Stimulated activated CD8-positive, alpha-beta memory T cell treated with anti-CD3 and anti-CD28 coated beads, Interleukin-7, amount 100 ng/mL, for 4 hours (primary cell): ENCODE measurements at places on chromosomes 7 and 10.

DNA sequence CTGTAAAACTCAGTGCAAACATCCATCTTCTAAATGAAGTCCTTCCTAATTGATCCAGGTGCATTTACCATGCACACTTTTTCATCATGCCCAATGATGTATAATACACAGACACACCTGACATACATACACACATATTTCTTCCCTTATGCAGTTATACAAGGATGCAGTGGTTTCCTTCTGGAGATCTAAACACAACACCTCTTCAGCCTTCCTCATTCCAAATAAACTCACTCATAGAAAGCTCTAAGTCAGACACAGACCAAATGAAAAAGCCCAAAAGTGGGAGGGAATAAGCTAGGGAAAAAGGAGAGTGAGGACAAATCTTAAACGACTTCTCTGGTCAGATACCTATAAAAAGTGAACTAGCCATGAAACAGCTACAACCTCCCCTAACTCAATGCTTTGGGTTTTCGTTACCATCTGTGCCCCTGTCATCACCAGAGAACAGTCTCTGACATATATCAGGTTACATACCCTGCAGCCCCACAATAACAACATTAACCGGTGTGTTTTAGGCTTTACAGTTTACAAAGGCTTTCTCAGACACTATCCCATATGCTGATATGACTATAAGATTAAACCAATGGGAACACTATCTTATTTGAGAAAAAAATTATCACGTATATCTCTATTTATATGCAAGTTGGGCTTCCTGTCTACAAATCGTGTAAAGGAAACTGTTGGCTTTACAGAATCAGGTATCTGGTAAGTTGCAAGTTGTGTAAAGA lies 675.2 kb downstream of the PHTF2 start:
- no peak for DNase-seq

GRCh38 chr10:86104156-86104555 lies 262.4 kb downstream of the GRID1 start:
- DNase-seq: no peak

- no peak for DNase-seq
These were observed 29.2 kb upstream of the ZNRF2 start for GRCh38 chr7:30255064-30255769.

DNA sequence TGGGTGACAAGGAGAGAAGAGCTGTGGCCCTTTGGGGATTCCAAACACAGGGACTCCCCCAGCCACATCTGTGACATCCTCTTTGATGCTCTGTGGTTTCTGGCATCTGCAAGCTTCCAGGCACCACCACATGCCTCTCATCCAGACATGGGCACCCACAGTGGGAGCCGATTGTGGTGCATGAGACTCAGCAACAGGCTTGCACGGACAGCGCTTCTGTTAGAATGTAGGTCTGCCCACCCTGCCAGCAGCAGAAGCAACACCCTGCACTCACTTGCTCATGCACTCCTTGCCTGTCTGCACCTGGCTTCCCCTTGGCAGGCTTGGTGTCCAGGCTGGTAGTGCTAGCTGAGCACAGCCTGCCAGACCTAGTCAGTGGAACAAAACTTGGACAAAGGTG lies 735.0 kb upstream of the ZWINT start:
- DNase-seq: no peak

DNA sequence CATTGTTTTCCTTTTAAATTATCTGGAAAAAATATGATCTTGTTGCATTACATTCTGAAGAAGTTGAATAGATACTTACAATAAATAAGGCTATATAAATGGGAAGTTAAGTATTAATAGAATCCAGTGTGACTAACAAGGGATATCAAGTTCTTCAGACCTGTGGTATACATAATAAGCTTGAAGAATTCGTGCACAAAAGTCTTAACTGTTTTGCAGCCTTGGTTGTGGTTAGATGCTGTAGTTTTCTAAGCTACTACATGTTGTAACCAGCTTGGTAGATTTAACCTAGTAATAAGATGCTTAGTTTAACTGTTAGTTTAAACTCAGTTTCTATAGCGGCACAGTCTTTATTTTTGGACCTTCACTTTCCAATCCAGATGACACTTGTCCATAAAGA lies 106.2 kb upstream of the GLCCI1 start:
- DNase-seq: no peak

- DNase-seq: no peak
These were observed 46.6 kb downstream of the GLCCI1 start for GRCh38 chr7:8015100-8015745.

- DNase-seq: no peak
These were observed at the start of gene RAPGEF5 for GRCh38 chr7:22356701-22357310. TSS of gene RAPGEF5 (minus strand) at chr7:22357154. CDS start at chr7:22357060, 94 bp downstream.

DNA sequence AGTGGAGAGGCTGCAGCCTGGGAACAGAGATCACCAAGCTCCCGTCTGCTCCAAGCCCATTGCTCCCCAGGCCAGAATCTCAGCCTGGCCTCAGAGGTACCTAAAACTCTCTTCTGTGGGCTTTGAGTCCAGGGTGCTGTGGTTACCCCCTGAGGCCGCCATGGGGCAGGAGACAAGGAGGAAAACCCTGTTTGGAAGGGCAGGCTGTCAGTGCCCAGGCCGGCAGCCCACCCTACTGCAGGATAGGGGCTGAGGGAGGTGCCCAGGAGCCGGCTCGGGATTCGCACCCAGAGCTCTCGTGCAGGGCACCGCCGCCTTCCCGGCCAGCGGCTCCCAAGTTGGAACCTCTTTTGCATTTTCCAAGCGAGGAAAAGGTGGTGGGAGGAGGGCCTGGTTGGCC lies 24.5 kb downstream of the UNCX start:
- no peak for DNase-seq

- DNase-seq: no peak
These were observed 43.8 kb upstream of the CYTH3 start for GRCh38 chr7:6316226-6316625.

- DNase-seq: no peak
These were observed 45.8 kb upstream of the PLEKHA1 start for GRCh38 chr10:122328676-122329075.

DNA sequence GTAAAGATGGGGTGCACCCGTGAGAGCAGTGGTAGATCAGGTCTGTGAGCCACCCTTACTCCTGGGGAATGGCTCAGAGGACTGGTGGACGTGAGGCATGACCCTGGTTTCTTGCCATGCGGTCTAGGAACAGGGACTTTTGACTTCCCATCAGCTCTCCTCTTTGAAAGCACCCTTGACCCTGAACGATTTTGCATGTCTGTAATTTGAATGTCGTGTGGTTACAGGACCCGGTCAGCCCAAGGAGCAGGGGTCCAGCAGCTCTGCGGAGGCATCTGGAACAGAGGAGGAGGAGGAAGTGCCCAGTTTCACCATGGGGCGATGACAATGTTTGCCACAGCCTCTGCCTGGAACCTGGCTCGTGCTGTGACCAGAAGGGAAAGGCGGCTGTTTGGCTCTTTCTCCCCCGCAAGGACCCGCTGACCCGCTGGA lies 8.6 kb upstream of the ORAI2 start:
- DNase-seq: no peak

GRCh38 chr7:477626-478220 lies 41.9 kb downstream of the PDGFA start:
- DNase-seq: no peak

- DNase-seq: no peak
These were observed 125.3 kb downstream of the DYNC1I1 start for GRCh38 chr7:95897557-95898251.

DNA sequence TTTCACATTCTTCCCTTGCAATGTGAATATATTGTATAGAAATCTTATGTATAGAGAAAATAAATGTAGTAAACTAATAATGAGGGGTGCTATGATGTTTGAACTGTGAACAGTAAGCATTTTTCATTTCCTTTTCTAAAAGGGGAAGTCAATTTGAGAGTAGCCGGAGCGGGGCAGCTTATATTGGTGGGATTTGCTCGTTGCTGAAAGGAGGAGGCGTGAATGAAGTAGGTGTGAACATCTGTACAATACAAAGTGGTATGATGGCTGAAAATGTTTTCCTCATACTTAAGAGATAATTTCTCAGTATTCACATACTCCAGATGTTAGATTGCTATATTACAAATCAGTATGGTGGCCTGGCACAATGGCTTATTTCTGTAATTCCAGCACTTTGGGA lies 87.1 kb downstream of the SRI start:
- DNase-seq: no peak

- no peak for DNase-seq
These were observed 954.7 kb upstream of the GHITM start for GRCh38 chr10:83184641-83185040.

GRCh38 chr10:126247446-126247975 lies 140.8 kb downstream of the ADAM12 start:
- no peak for DNase-seq

DNA sequence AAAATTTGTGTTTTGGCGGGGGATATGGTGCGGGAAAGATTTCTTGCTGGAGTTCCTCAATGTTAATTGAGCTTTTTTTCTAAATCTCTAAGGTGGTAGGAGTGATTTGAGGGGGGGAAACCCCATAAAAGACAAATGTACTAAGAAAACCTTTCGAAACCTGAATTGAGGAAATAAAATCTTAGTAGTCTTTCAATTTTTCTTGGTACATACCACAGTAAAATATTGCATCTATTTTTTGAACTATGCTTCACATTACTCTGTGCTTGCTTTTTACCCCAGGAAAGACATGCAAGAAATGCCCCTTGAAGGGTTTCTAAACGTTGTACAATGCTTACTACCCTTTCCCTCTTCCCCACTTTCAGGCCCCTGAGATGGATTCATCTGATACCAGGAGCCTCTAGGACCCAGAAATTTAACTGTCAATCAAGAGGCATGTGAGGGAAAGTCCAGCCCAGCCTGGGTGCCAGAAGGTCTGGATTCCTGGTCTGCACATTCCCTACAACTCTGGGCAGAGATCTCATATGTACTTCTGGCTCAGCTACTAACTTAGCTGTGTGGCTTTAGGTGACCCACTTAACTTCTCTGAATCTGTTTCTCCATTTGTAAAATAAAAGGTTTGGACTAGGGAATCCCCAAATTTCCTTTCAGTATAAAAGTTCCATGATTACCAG lies 5.8 kb upstream of the PDCD4 start:
- no peak for DNase-seq

- no peak for DNase-seq
These were observed 94.5 kb downstream of the KIF20B start for GRCh38 chr10:89795840-89796239.

DNA sequence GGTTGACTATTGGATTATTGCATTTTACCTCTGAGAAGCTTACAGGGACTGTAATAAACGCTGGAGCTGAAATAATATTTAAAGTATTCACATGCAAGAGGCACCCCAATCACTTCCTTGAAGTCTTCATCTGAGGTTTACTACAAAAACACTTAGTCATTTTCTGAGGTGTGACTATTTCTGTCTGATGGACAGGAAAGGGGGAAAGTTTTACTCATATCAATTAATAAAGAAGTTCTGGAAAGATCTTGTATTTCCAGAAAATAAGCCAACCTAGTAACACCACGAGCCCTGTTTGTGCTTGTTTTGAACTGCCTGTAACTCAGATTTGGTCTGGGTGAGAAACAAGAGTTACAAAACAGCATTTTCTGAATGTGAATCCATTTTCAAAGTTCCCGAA lies 63.9 kb upstream of the PRKCQ start:
- no peak for DNase-seq

- DNase-seq: no peak
These were observed 62.6 kb downstream of the CACNB2 start for GRCh38 chr10:18202680-18203460.

DNA sequence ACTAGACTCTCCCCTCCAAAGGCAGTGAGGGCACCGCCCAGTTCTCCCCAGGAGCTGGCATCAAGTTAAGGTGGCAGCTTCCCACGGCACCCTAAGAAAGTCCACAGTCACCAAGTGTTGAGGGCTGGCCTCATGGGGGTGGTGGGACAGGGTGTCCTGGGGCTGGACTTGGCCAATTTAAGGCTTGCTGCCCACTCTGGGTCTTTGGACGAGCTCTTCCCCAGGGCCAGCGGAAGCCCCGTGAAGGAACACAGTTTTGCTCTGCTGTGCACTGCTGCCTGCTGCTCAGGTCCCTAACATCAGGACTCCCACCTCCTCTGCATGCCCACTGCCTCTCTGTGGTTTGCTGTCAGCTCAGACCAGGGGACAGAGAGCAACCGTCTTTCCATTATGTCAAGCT lies 57.3 kb upstream of the TMEM72 start:
- no peak for DNase-seq

DNA sequence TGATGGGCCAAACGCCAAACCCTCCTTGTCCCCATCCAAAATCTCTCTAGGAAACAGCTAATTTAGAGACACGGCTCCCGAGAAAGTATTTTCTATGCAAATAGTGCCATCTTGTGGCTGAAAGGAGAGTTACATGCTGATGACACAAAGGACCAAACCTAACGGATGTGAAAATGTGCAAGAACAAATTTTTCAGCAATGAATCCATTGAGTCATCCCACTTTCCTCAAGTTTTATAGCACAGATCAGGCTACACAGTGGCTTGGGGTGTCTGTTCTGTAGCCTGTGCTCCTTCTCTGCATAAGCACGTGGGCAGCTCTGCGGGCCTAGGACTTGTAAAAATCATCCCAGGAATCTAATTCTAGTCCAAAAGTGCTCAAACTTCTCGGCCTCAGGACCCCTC lies 154.8 kb upstream of the PRR15 start:
- DNase-seq: no peak

- DNase-seq: no peak
These were observed 235.7 kb downstream of the AGMO start for GRCh38 chr7:15326044-15326644.

DNA sequence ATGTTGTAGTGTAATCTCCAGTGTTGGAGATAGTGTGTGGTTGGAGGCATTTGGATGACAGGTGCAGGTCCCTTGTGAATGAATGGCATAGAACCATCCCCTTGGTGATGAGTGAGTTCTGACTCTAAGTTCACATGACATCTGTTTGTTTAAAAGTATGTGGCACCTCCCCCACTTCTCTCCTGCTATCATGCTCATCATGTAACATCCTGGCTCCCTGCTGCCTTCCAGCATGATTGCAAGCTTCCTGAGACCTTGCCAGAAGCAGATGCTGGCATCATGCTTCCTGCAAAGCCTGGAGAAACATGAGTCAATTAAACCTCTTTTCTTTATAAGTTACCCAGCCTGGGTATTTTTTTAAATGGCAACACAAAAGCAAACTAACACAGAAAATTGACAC lies 499.0 kb upstream of the SEMA3D start:
- DNase-seq: no peak

DNA sequence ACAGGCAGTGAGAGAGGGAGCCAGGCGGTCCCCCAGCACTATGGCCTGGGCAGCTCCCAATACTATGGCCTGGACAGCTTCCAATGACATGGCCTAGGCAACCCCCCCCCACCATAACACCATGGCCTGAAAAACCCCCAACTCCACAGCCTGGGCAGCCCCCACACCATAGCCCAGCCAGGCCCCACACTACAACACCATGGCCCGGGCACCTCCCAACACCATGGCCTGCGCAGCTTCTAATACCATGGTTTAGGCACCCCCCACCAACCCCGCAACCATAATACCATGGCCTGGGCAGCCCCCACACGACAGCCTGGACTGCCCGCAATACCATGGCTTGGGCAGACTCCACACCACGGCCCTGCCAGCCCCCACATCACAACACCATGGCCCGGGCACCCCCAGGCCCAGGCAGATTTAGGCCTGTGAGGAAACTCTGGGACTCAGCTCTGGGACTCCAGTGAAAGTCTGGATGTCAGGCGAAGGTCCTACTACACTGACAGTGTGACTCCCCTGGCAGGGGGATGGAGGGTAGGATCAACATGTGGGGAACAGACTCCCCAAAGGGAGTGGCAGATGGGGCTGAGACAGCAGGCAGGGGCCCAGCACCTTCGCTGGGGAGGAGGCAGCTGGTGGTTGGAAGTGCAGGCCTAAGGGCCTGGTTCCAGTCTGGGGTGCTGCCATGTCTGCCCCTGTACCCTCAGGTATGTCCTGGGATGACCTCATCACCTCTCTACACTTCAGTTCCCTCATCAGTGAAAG lies 8.7 kb downstream of the CPXM2 start:
- no peak for DNase-seq
